Thyroid gland (tissue), 4 donors: ENCODE measurements at places on chromosomes 2 and 18. TPM values are rescaled to one million over a fixed set of nuclear protein-coding genes. Genes with fewer than 3 reads are reported as not detected.

Gene SERPINB10
- total RNA-seq = not detected

Gene CDH2
- total RNA-seq = 2.3 TPM

Gene STK11IP
- 25.0 TPM for total RNA-seq

Gene HOXD4
- 4.2 TPM for total RNA-seq

Gene DNAJC5G
- 0.33 TPM for total RNA-seq

Gene MATN3
- total RNA-seq = 2.3 TPM

Gene RNF125
- 1.3 TPM for total RNA-seq

Gene DSC1
- total RNA-seq = not detected

Gene FAM110C
- total RNA-seq = 14.2 TPM

Gene PRSS56
- total RNA-seq = not detected

GRCh38 chr2:152033011-152033925, 65.6 kb downstream of the CACNB4 start:
- no peak overlapping the region for H3K27ac ChIP-seq
- no peaks in the 10 kb centered on the region for H3K4me1 ChIP-seq
- DNase-seq = no peak
- no peaks in the 10 kb centered on the region for H3K27me3 ChIP-seq
- H3K4me3 ChIP-seq = no peak overlapping the region

DNA sequence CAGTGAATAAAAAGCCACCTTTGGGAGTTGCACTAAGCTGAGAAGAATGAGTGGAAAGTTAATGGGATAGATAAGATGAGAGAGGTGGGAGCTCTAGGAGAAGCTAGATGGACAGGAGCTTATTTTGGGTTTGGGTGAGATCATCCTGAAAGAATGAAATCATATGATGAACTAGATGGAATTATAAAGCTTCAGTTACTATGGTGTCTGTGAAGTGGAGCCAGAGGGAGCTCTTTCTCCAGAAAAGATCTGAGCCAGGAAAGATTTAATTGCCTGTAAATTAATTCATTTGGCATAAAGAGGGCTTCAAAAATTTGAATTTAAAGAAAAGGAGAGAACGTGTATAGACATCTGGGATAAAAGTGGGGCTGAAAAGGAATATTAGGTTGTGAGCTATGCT, 10.3 kb downstream of the DNAH6 start:
- no peaks in the 10 kb centered on the region for H3K27me3 ChIP-seq
- DNase-seq = no peak
- no peaks in the 10 kb centered on the region for H3K36me3 ChIP-seq
- no peak overlapping the region for H3K27ac ChIP-seq
- H3K4me3 ChIP-seq = no peak overlapping the region

DNA sequence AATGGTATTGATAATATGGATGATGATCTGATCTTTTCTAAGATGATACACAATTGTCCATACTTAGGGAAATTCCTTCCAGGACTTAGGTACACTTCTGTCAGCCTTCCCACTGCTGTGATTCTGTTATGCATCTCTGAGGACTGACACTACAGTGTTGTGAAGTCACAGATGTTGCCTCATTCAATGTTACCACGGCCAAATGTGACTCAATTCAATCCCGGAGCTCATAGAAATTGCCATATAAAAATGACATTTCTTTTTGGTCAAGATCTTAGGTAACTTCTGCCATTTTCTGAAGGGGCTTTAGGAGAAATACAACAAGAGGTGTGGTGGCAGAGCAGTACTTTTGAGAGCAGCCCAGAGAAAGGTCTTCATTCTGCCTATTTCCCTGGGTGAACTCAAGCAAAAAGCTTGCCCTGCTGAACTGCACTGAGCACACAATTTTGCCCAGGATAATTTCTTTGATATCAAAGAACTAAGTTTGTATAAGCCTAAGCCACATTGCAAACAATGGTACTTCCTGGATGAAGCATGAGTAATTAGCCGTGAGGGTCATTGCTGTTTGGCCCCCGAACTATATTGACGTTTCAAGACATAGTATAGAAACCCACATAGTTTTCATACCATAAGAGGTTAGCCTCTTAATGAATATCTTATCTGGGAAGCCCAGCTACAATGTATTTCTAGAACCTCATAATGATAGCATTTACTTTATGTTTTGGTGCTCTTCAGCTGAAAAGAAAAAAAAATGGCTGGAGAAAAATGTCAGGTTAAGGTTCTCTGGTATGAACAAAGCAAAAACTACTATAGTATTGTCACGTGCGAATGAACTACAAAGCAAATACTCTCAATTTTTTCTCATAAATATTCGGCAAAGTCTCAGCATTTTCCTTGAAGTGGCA, 437.4 kb downstream of the MEIS1 start:
- DNase-seq = no peak
- no peaks in the 10 kb centered on the region for H3K27me3 ChIP-seq
- H3K4me3 ChIP-seq = no peak overlapping the region
- no peak overlapping the region for H3K27ac ChIP-seq

- DNase-seq = no peak
- H3K27me3 ChIP-seq = no peaks in the 10 kb centered on the region
- no peak overlapping the region for H3K27ac ChIP-seq
- H3K4me3 ChIP-seq = no peak overlapping the region
- no peaks in the 10 kb centered on the region for H3K36me3 ChIP-seq
Measured at GRCh38 chr2:168686452-168687191, 115.8 kb upstream of the NOSTRIN start.

DNA sequence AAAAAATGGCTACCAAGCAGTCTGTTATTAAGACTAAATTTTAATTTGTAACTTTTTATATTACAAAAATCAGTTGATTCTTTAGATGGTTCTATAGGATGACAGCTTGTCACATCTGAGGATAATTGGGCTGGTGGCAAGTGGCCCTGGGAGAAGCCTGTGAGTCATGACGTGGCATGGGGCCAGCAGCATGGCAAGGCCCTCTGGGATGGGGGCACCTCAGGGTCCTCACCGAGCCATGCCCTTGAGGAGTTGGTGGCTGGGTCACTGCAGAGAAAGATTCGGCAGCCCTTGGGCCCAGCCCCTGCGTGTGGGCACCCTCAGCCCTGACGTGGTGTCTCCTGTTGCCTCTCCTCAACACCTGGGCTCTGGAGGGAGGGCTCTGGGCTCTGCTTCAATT, 49.7 kb downstream of the STK25 start:
- no peaks in the 10 kb centered on the region for H3K36me3 ChIP-seq
- no peaks in the 10 kb centered on the region for H3K4me1 ChIP-seq
- H3K27ac ChIP-seq = no peak overlapping the region
- no peaks in the 10 kb centered on the region for H3K27me3 ChIP-seq
- H3K4me3 ChIP-seq = no peak overlapping the region

DNA sequence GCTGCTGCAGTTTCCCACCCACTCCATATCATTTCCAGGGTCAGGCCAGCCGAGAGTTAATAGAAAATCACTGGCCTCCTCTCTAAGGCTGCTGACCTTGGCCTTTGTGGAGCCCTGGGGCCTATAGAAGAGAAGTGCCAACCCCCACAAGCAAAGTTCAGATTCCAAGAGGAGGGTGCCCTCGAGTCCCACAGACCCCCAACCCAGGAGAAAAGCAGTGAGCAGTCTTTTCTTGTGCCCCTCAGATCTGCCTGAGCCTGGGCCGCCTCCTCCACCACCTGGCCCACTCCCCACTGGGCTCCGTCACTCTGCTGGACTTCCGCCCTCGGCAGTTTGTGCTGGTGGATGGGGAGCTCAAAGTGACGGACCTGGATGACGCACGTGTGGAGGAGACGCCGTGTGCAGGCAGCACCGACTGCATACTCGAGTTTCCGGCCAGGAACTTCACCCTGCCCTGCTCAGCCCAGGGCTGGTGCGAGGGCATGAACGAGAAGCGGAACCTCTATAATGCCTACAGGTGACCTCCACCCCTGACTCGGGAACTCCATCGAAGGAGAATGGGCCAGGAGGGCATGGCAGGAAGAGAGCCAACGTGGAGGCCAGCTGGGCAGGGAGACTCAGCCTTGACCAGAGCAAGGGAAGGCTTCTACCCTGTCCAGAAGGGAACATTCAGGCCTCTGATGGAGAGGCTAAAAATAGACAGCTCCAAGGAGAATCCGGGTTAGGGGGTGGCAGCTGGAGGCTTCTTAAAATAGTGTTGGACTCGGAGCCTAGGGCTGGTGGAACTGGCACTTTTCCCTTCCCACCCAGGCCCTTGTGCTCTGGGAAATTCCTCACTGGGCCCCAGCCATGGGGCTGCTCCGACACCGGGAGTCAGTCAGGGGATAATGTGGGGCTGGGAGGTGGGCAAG, 6.2 kb downstream of the PKDCC start:
- H3K4me1 ChIP-seq = peaks cover 3% of the 10 kb centered on the region
- no peak for DNase-seq
- no peak overlapping the region for H3K27ac ChIP-seq
- no peaks in the 10 kb centered on the region for H3K36me3 ChIP-seq

- DNase-seq = no peak
- no peak overlapping the region for H3K4me3 ChIP-seq
- no peak overlapping the region for H3K27ac ChIP-seq
- H3K27me3 ChIP-seq = no peaks in the 10 kb centered on the region
- no peaks in the 10 kb centered on the region for H3K4me1 ChIP-seq
- no peaks in the 10 kb centered on the region for H3K36me3 ChIP-seq
Measured at GRCh38 chr18:3912705-3913104, 462.7 kb downstream of the TGIF1 start.

GRCh38 chr2:199975273-199975895, 20.0 kb downstream of the MAIP1 start:
- no peak for DNase-seq
- no peak overlapping the region for H3K27ac ChIP-seq
- H3K27me3 ChIP-seq = no peaks in the 10 kb centered on the region
- H3K4me3 ChIP-seq = no peak overlapping the region

- no peaks in the 10 kb centered on the region for H3K36me3 ChIP-seq
- no peak overlapping the region for H3K27ac ChIP-seq
- H3K27me3 ChIP-seq = no peaks in the 10 kb centered on the region
Measured at GRCh38 chr2:8475349-8476031, 206.4 kb upstream of the ID2 start.

DNA sequence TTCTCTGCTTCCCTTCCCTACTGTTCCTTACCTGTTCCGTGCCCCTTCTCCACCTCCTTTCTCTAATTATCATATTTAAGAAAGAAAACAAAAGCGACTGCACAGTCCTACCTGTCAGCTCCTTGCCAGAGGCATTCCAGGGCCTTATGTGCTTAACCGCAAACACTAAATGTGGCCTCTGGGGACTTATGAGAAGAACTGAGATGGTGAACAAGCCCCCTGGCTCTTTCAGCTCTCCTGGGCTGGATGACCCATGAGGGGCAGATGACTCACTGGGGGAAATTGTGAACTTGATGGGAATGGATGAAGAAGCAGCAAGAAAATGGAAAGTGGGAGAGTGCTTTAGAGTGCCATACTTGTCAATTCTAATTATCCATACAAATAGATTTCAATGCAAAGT, 106.3 kb upstream of the LYPD1 start:
- no peaks in the 10 kb centered on the region for H3K36me3 ChIP-seq
- no peak overlapping the region for H3K27ac ChIP-seq
- no peaks in the 10 kb centered on the region for H3K27me3 ChIP-seq
- H3K4me3 ChIP-seq = no peak overlapping the region

GRCh38 chr18:7172611-7173010, 55.0 kb upstream of the LAMA1 start:
- H3K27me3 ChIP-seq = no peaks in the 10 kb centered on the region
- no peak for DNase-seq
- H3K36me3 ChIP-seq = no peaks in the 10 kb centered on the region
- H3K4me1 ChIP-seq = no peaks in the 10 kb centered on the region

GRCh38 chr2:150981826-150982225, 279.8 kb downstream of the RBM43 start:
- no peak overlapping the region for H3K27ac ChIP-seq
- H3K4me3 ChIP-seq = no peak overlapping the region
- H3K27me3 ChIP-seq = no peaks in the 10 kb centered on the region
- DNase-seq = no peak

- no peak overlapping the region for H3K27ac ChIP-seq
- no peak overlapping the region for H3K4me3 ChIP-seq
- H3K4me1 ChIP-seq = no peaks in the 10 kb centered on the region
- no peak for DNase-seq
- H3K36me3 ChIP-seq = no peaks in the 10 kb centered on the region
Measured at GRCh38 chr2:75882530-75882929, 171.8 kb upstream of the GCFC2 start.

GRCh38 chr2:37436323-37436722, 91.9 kb downstream of the QPCT start:
- no peak overlapping the region for H3K4me3 ChIP-seq
- H3K27ac ChIP-seq = no peak overlapping the region
- H3K27me3 ChIP-seq = no peaks in the 10 kb centered on the region
- DNase-seq = no peak
- no peaks in the 10 kb centered on the region for H3K36me3 ChIP-seq
